ENCODE measurements at places on chromosomes 11 and 22.

DNA sequence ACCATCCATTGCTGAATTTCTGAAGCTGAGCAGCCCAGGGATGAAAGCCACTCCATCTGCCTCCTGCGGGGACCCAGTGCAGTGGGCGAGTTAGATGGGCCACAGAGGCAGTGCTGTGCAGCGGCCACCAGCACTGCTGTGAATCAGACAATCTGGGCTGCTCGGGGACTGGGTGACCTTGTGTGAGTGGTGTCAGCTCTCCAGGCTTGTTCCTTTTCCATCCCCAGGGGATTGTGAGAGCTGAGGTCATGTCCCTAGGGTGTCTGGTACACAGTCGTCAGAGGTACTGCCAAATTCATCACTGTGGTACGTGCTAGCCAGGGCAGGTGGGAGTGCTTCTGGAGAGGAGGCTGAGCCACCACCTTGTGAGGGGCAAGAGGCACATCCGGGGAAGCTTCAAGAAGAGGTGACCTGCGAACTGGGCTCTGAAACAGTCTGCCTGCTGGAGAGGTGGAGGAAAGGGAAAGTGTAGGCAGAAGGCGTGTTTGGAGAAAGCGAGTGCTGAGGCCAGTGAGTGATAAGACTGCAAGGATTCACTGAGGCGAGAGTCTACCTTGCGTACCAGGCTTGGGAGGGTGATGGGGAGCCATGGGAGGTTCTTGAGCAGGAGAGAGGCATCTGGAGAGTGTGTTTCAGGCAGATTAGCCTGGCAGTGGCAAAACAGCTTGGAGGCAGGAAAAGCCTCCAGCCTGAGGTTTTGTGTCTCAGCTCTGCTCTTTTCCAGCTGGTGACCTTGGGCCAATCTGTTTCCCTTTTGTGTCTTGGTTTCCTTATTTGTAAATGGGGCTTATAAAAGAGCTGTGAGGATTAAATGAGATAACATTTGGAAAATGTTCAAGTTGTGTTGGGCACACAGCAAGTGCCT lies 22.7 kb downstream of the CACNA1I start:
- no peak for DNase-seq

- DNase-seq = no peak
Measured at GRCh38 chr22:29032014-29032475, 29.6 kb downstream of the C22orf31 start.

GRCh38 chr11:10222399-10222798 lies 71.6 kb downstream of the SBF2 start:
- no peak for DNase-seq

GRCh38 chr11:110752890-110753289 lies 40.7 kb upstream of the ARHGAP20 start:
- DNase-seq = no peak

GRCh38 chr11:67276781-67277230 lies 10.5 kb downstream of the GRK2 start:
- peak; percentile 54 for DNase-seq

DNA sequence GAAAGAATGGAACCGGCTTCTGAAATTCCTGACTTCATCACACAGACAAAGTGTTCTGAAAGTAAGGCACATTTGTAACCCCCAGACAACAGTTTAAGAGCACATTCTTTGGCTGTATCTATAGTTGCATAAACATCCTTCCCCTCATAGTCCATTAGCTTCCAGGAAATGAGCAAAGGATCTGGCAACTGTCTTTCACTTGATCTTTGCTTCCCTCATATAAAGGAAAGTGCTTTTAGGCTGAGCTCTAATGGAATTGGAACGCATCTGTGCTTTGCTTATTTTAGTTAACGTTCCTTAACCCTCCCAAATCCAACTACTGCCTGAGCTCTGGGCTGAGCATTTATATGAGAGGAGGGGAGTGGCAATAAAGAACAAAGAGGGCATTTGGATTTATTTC lies 76.9 kb upstream of the API5 start:
- no peak for DNase-seq

- DNase-seq = no peak
Measured at GRCh38 chr22:33144721-33145120, 86.5 kb upstream of the SYN3 start.

- no peak for DNase-seq
Measured at GRCh38 chr11:115578275-115578674, 74.1 kb upstream of the CADM1 start.

DNA sequence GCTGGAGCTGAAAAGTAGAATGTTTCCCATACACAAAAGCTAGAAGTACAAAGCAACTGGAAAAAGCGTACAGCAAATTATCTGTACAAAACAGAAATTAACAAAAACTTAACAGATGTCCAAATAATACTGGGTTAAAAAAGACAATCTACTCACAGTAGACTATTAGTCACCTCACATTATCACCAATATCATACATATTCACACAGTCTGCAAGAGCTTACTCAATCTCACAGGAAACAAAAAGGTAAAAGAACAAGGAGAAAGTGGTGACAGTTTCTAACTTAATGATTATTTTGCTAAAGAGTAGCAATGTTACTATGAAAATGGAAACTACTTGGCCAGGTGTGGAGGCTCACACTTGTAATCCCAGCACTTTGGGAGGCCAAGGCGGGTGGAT lies 11.9 kb downstream of the CELF1 start:
- no peak for DNase-seq

DNA sequence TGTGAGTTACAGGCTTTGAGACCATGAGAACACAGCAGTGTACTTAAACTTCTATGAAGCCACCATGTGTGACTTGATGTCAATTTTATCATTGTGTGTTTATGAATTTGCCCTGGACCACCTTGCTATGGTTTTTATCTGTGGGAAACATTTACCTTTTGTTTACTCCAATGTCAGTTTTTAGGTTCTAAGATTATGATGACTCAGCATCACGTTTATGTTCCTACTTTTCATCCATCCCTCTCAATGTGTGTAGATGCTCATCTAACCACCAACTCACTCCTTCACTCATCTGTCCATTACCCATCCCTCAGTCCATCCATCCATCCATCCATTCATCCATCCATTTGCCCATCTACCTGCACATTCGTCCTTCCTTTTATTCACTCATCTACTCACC lies 338.8 kb downstream of the MIAT start:
- DNase-seq = no peak

DNA sequence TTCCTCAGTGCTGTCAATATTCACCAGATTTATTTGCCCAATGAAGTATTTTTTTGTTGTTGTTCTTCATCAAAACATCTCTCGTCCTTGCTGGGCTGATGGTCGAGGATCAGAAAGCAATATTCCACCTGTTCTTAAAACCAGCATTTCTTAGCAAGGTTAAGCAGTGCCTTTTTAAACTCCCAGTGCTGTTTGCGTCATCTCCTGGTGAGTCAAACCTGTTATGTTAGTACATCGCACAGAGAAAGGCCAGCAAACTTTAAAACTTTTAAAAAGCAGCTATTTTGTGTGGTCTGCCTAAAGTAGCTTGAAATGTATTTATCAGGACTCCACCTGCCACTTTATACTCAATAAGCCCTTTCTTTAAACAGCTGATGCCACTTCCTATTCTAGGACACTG lies 802.0 kb downstream of the KCNA4 start:
- no peak for DNase-seq

- no peak for DNase-seq
Measured at GRCh38 chr11:61727401-61727811, 25.0 kb upstream of the MYRF start.

DNA sequence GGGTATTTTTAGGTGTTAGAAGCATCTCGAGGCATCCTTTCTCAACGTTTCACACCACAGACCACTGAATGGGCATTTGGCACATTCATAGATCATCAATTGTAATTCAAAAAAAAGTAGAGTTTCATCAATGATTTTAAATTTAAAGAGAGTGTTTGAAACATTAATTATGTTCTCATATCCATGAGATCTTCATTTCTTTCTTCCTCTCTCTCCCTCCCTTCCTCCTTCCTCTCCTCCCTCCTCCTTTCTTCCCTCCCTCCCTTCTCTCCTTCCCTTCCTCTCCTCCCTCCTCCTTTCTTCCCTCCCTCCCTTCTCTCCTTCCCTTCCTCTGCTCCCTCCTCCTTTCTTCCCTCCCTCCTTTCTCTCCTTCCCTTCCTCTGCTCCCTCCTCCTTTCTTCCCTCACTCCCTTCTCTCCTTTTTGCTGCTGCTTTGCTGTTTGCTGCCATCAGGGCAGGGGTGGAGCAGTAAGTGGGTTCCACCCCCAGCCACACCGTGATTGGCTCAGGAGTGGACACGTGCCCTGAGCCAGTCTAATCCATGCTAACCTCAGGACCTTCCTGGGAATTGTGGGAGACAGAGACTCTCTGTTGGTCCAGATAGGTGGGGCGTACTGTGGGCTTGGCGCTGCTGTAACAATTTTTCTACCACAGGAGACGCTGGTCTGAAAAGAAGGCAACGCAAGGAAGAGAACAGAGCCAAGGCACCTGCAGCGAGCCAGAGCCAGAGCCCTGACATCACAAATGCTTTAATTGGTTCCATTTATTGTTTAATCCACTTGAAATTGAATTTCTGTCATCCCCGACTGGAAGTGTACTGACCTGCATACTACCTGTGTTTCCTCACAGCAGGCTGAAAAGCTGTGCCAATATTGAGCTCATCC lies 33.7 kb upstream of the APOBEC3A start:
- DNase-seq = no peak

DNA sequence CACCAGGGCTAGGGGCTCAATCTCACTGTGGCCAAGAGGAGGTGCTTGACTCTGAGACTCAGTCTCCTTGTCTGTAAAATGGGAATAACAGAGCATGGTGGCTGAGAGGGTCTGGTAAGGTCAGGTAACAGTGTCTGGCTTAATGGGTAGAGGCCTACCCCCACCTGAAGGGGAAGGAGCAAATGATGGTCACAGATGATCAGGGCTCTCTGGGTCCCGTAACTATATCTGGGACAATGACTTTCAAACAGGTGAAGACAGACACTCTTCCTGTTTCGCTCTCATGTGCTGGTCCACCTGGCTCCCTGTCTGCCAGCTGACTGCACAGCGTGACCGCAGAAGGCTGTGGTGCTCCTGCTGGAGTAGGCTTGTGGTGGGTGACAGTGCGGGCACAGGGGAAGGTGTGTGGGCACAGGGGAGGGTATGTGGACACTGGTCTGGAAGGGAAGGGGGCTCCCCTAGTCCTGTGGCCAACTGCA lies 4.0 kb downstream of the A4GALT start:
- DNase-seq = no peak

DNA sequence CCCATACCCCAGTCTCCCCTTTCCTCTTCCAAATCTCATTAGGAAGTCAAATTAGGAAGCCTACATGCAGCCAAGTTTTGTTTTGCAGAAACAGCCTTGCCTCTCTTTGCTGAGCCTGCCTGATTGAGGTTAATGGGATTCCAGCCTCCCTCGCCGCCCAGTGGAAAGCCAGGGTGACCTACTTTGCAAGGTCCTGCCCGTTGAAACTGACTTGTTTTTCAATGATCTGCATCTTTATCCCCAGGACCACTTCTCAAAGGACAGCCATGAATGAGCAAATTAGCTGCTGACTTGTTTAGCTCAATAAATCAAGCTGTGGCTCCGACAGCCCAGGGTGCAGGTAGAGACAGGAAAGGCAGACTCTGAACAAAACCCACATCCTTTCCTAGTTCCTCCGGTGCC lies 110.4 kb downstream of the RRAS2 start:
- no peak for DNase-seq

- no peak for DNase-seq
Measured at GRCh38 chr11:111911563-111912401, at the start of gene CRYAB. TSS of gene CRYAB (minus strand) at chr11:111911770. CDS start at chr11:111911724, 46 bp downstream.

DNA sequence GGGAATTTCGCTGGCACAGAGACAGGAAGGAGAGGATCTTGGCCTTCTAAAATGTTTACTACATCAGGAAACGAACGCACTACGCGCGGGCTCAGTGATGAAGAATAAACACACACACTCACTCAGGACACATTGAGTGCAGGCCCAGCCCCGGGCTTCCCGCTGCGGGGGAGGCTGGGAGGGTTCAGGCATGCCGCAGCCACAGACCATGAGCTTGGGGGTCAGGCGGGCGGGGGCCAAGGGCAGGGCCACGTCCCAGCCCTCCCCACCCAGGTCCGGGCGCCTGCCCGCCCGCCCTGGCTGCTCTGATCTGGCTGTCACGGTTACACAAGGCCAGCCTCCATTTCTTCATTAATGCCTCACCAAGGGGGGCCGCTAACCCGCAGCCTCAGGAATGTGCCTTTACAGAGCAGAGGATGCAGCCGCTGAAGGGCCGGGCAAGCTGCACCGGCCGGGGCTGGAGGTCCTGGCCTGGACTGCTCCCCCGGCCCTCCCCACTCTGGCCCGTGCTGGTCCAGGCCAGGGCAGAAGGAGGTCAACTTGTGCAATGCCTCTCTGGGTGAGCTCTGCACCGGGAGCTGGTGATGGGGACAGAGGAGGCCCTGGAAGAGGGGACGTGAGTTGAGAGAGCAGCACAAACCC lies 41.7 kb downstream of the IGF2 start:
- DNase-seq = no peak

DNA sequence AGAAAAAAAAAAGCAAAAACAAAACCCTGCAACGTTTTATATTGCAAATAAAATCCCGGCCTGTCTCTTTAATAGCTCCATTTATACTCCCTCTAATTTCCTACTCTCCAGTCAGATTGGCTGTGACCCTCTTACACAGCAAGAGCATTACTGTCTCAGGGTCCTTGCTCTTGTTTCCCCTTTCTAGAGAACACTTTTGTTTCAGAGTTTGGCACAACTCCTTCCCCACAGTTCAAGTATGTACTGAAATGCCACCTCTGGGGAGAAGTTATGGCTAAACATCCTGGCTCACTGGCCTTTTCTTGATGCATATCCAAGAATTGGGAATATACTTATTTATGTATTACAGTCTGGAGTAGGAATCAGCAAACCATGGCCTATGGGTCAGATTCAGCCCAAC lies 2.6 kb downstream of the CASP12 start:
- no peak for DNase-seq

DNA sequence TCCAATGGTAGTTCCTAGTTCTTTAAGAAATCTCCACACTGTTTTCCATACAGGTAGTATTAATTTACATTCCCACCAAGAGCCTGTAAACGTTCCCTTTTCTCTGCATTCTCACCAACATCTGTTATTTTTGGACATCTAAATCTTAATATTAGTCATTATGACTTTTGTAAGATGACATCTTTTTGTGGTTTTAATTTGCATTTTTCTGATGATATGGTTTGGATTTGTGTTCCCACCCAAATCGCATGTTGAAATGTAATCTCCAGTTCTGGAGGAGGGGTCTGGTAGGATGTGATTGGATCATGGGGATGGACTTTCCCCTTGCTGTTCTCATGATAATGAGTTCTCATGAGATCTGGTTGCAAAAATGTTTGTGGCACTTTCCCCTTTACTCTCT lies 89.0 kb downstream of the MUC15 start:
- DNase-seq = no peak
